ENCODE measurements at places on chromosomes 6 and 20.

DNA sequence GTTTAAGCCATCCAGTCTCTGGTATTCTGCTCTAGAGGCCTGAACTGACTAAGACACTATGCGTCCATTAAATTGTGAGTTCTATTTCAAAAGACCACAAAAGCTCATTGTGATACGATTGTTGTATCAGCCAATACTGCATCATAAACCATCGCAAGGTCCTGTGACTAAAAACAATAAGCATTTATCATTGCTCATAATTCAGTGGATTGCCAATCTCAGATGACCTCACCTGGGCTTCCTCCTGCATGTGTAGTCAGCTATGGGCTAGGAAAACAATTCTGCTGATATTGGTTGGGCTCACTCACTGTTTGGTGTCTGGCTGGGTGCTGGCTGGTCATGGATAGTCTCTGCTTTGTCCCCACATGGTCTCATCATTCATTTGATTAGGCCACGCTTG is 592.7 kb upstream of the BTBD3 start:
- DNase-seq: no peak

- DNase-seq: peak; percentile 18
Measured at GRCh38 chr6:75377386-75377785, 92.8 kb upstream of the TMEM30A start.

- no peak for DNase-seq
Measured at GRCh38 chr6:347232-347631, 44.3 kb upstream of the IRF4 start.

DNA sequence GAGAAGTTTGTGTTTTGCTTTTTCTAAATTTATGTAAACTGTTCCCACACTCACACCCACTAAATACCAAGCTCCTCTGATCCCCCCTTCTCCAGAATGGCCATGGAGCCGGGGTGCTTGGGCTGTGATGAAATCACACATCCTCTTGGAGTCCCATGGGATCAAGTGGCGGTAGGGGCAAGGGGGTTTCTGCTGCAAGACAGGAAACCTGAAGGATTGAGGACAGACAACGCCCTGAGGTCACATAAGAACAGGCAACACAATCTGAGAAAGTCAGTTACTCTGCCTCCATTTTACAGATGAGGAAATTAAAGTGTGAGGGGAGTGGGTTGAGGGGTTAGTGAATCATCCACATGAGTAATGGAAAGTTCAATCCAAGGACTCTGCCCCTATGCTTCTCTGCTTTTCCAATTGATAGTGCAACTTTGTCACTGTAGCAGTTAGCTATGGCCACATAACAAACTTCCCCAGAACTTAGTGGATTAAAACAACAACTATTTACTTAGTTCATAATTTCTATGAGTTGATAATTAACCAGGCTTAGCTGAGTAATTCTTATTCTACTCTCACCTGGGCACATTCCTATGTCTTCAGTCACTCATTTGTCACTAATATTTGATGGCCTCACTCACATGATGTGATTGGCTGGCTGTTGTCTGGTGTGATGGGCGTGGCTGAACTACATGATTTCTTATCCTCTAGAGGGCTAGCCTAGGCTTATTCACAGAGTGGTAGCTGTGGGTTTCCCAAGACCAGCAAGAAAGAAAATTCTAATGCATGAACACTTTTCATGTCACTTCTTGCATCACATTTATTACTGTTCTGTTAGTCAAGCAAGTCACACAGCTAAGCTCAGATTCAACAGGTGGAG is 311.1 kb upstream of the RNF24 start:
- no peak for DNase-seq

DNA sequence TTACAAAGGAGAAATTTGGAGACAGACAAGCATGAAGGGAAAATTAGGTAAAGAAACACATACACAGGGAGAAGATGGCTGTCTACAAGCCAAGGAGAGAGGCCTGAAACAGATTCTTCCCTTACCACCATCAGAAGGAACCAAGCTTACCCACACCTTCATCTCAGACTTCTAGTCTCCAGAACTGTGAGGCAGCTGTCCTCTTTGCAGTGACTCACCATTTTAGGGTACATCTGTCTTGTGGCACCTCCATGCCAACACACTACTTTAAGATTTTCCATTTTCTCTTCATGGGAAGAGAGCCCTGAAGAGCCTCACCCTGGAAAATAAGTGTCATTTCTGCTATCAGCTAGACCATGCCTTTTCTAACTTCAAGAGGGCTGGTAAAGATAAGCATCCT is 369.3 kb downstream of the FRK start:
- DNase-seq: no peak

DNA sequence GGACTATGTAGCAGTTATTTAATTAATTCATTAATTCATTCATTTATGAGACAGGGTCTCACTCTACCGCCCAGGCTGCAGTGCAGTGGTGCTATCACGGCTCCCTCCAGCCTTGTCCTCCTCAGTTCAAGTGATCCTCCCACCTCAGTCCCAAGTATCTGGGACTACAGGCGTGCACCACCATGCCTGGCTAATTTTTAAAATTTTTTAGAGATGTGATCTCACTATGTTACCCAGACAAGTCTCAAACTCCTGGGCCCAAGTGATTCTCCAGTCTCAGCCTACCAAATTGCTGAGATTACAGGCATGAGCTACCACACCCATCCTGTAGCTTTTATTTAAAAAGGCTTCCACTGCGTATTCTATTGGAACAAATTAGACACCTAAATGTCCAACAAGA is 23.4 kb downstream of the SRPK1 start:
- DNase-seq: no peak

DNA sequence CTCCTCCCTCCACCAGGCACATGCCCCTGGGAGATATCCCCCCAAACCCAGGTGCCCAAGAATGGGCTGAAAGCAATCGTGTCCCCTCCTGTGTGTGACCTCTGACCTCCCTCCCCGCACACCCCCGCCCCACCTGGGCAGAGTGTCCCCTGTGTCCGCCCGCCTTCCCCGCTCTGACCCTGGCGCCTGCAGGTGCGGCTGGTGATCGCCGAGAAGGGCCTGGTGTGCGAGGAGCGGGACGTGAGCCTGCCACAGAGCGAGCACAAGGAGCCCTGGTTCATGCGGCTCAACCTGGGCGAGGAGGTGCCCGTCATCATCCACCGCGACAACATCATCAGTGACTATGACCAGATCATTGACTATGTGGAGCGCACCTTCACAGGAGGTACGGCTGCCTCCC is 9.9 kb downstream of the GDAP1L1 start:
- DNase-seq: no peak

DNA sequence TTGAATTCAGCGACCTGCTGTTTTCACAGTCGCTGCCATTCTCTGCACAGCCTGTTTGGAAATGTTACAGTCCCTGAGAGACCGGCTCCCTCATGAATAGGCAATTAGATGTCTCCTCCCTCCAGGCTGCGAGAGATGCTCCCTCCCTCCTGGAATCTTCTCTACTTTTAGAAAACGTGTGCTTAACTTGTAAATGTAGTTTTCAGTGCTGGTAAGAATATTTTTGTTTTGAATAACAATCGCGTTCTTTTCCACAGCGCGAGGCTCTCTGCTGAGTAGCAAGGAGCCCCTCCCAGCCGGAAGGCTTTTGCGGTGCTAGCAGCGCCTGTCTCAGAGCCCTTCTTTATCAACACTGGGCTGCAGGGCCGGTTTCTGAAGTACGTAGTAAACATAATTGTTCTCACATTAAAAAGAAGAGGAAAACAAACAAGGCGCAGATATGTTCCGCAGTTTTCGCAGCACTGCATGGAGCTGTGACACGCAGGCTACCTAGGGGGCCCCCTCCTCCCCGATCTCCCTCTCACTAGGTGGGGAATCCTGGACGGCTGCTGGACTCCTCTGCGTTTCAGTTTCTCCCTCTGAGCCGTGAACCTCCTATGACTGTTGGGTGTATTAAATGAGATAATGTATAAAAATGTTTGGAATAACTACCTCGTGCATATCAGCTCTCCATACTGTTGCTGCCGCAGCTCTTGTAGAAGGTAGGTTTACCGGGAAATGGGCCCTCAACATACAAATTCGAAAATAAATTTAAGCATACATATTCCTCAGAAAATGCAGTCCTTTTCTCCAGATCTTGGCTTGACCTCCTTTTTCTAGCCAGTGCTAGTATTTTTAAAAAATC is 79.0 kb upstream of the SPACA1 start:
- peak; percentile 46 for DNase-seq

DNA sequence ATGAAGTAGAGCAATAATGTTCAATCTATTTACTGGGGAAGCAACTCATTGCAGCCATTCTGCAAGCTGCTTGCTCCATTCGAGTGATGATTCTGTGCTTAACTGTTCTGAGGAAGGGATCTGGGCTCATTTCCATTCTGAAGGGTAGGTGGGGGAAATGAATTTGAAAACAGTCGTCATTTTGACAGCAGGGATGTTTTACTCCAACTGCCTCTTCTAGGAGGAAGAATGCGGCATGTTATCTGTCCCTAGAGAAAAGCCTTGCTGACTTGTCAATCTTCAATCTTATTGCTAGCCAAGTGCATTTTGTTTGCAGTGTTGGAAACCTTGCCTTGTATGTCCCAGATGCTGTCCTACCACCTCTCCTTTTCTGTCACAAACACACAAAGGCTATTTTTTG is 105.9 kb downstream of the PRDM13 start:
- no peak for DNase-seq

- peak; percentile 56 for DNase-seq
Measured at GRCh38 chr20:19735446-19735845, 22.6 kb upstream of the RIN2 start.

DNA sequence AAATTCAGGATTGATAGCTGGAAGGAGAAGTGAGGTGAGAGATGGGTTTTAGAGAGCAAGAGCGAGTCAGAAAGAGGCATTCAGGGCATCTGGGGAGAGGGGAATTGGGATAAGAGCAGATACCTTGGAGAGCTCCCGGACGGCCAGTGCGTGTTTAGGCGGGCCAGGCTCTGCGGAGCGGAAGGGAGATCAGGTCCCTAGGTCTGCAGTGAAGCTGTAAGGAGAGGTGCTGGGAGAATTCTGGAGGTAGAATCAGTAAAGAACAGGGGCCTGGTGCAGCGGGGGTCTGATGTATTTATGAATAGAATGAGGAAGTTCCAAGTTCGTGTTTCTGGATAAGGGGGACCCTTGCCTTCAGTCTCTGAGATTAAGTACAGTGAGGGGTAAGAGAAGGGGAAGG is 47.4 kb upstream of the FAM83D start:
- no peak for DNase-seq
